ENCODE measurements at places on chromosomes 13 and 19.
A peak's percentile ranks its signal among the peaks of the same experiment; 100 is the strongest.

- DNase-seq, result no peak
Observed at GRCh38 chr13:97743938-97744337, 209.5 kb upstream of the IPO5 start.

DNA sequence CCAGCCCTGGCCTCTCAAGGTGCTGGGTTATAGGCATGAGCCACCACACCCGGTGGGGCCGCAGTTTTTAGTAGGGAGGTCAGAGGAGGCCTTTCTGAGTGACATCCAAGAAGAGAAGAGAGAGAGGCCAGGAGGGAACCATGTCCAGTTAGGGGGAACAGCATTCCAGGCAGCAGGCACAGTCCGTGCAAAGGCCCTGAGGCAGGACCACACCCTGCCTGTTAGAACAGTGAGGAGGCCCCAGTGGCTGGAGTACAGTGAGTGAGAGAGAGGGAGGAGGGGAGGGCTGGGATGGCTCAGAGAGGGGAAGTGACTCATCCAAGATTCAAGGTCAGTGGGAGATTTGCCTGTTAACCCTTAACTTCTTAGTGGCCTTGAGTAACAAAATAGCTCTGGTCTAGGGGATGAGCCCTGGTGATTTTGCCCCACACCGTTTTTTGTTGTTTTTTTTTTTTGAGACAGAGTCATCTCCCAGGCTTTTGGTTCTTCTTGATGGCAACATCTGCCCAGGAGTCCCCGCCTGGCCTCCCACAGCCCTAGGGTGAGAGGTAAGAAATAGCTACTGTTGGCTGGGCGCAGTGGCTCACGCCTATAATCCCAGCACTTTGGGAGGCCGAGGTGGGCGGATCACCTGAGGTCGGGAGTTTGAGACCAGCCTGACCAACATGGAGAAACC, 2.7 kb upstream of the PLIN3 start:
- peak; percentile 73 for DNase-seq

GRCh38 chr13:58598241-58598640, 966.7 kb downstream of the PCDH17 start:
- DNase-seq, result no peak

DNA sequence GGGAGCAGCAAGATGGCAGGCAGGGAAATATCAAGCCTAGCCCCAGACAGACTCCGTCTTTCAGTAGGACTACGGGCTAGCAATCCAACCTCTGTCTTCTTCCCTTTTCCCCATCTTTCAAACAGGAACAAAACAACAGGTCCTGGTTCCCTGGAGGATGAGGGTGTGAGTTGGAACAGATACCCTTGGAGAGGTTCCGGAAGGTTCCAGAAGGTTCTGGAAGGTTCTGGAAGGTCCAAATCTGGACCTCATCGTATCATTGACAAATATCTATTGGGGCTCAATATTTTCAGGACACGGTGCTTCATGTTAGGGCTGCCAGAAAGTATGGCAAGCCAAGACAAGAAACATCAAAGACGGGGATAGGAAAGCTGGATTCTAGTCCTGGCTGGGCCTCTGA, 28.5 kb upstream of the FEM1A start:
- DNase-seq, result no peak

GRCh38 chr13:28658539-28658795, 463 bp upstream of the POMP start:
- DNase-seq, result no peak

DNA sequence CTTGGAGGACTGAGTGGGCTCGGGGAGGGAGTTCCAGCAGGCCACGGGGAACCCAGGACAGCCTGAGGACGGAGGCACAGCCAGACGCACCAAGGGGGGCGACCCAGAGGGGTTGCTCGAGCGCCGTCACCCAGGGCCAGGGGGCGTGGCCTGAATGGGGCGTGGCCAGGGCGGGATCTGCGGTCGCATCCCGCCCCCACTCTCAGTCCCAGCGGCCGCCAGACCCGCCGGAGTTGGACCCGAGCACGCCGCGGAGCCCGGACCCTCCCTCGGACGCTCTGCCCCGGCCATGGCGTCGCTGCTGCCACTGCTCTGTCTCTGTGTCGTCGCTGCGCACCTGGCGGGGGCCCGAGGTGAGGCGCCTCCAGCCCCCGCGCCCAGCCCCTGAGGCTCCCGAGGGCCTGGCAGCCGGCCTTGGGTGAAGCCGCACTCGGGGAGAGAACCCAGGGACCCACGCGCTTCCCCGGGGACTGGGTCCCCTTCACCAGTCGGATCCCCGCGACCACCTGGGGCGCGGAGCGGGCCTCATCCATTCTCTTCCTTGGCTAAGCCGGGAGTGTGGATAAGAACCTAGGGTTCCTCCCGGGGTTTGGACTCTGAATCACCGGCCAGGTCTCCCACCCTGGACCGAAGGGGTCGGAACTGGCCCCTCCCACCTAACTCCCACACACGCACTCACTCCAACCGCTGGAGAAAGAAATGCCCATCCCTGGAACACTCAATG, at the start of gene CILP2:
TSS of gene CILP2 (plus strand) at position 205 of the 724 bp plus-strand sequence. CDS start at position 290, 85 bp downstream.
- no peak for DNase-seq

GRCh38 chr19:54541712-54542111, 31.9 kb upstream of the LILRA2 start:
- no peak for DNase-seq

GRCh38 chr13:42834946-42835345, 53.6 kb downstream of the FAM216B start:
- no peak for DNase-seq

DNA sequence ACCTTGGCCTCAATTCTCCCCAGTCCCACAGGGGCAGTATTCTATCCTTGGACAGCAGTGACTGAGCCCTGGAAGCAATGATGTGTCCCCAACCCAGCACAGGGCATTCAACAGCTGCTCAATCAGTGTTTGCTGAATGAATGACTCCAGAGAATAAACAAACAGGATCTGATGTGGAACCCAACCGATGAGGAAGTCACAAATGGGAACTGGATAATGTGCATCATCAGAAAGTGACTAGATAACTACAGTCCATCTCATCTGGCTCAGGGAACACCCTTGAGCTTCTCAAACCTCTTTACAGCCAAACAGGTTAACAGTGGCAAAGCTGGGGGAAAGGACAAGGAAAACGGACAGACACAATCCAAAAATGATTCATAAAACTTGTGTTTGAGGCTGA, 8.2 kb downstream of the SLC25A30 start:
- DNase-seq, result no peak

DNA sequence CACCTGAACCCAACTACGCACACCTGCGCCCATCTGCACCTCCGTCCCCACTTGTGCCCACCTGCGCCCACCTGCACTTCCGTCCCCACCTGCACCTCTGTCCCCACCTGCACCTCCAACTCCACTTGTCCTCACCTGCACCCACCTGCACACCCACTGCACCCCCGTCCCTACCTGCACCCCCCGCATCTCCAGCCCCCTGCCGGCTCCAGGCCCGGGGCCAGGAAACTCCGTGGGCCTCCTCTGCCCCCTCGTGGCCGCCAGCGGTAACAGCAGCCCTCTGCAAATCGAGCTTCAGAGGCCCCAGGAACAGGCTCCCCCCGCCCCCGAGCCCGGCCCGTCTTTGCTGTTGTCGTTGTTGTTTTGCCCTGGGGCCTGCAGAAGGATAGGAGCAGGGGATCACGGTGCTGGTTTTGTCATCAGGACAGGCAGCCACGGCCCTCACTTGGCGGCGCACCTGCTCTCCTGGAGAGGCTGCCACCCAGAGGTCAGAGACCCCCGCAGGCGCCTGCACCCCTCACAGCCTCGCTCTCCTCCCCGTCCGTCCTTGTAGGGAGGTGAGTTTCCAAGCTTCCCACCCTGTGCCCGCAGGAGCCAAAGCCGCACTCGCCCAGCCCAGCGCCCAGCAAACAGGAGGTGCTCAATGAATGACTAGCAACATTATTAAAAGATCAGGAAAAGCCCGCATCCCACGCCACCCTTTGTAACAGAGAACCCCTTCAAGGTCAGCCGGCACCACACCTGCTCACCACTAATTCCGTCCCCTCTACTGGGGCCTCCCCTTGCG, 65.4 kb downstream of the GNG7 start:
- peak; percentile 76 for DNase-seq

DNA sequence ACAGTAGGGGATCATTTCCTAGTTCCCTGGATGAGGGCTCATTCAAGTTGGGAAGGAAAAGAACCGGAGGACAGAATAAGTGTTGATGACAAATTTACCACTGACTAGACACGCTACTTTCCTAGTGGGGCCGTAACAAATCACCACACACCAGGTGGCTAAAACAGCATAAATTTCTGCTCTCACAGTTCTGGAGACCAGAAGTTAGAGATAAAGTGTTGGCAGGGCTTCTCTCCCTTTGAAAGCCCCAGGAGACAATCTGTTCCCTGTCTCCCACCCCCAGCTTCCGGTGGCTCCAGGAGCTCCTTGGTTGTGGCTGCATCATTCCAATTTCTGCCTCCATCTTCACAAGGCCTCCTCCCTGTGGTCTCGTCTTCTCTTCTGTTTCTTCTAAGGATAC, 65.4 kb upstream of the ARGLU1 start:
- no peak for DNase-seq

DNA sequence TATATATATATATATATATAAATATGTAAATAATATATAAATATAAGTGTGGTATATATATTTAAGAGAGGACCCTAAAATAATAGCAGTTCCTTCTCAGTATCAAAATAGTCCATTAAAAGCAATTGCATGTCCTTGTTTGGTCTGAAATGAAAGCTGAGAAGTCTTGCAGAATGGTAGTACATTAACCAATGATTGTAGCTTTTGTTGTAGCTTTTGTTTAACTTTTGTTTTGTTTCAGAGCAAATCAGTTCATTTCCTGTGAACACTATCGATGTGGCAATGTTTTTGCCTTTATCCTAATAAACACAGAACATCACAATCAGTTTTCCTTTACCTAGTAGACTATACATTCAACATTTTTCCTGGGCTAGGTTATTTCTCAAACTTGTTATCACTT, 1256.2 kb upstream of the SPRY2 start:
- DNase-seq, result no peak

- DNase-seq, result peak; percentile 79
Observed at GRCh38 chr19:9914315-9915207, 21.8 kb downstream of the OLFM2 start.

DNA sequence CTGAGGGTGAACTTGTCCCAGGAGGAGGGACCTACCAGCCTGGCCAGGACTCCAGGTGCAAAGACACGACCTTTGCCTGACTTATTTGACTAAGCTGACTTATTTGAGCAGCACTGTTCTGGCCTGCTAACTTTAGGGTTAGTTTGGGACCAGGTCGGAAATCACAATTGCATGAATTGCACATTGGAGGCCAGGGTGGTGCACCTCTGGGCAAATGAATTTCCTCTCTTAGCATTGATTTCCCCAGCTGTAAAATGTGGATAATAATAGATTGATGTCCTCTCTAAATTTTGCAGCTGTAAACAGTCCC, 1.4 kb upstream of the BST2 start:
- DNase-seq, result no peak

DNA sequence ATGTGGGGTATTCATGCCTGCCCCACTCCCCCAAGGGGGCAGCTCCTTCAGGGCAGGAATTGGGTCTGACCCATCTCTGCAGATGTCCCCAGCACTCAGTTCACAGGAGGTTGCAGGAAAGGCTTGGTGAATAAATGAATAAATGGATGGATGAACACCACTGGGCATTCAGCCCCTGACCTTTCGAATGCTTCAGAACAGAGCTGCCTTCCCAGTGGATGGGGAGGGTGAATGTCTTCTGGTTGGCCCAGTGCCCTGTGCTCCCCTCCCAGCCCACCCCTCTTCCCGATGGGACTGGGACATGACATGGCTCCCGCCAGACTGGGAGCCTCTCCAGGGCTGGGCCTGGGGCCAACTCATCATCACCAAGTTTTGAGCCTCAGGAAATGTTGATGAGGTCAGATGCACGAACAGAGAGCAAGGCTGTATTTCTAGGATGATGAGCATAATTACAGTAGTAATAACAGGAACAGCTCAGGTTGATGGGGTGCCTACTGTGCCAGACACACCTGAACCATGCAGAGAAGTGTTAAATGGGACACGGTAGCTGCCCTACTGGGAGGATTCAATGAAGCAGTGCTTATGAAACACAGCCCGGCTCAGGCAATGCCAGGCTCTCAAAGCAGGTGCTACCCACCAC, 25.7 kb downstream of the VRK3 start:
- DNase-seq, result no peak

- DNase-seq, result no peak
Observed at GRCh38 chr13:66265371-66265770, 964.8 kb downstream of the PCDH9 start.

GRCh38 chr19:49553451-49554271, 25.9 kb downstream of the RCN3 start:
- DNase-seq, result no peak

DNA sequence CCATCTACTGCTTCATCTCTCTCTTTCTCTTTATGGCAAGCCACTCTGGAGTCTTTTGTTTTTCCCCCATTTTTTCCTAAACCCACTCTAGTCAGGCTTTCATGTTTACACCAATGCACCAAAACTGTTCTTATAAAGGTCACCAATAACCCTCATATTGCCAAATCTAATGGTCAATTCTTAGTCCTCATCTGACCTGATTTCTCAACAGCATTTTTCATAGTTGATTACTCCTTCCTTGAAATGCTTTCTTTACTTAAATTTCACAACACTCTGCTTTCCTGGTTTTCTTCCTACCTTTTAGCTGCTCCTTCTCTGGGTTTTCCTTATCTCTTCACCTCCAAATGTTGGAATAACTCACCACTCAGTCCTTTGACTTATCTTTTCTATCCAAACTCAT, 47.9 kb downstream of the MICU2 start:
- DNase-seq, result no peak

DNA sequence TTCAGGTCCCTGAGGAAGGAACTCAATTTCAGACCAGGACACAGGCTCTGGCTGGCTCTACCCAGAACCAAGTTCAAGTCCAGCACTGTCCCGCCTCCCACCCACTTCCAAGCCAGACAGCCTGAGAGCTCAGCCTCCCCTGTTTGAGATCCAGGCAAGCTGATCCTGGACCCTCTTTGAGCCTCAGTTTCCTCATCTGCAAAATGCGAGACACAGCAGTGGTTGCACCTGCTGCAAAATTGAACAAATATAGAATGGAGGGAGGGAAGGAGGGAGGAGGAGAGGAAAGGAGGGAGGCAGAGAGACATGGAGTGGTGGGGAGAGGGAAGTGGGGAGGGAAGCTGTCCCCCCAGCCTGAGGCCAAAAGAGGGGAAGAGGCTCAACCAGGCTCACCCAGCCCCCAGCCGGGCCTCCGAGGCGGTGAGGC, 751 bp downstream of the TMEM221 start:
- no peak for DNase-seq

GRCh38 chr19:1237754-1238368, at the start of gene CBARP:
TSS of gene CBARP (minus strand) at chr19:1238005. CDS start at chr19:1236100, 1,905 bp downstream.
- DNase-seq, result no peak

GRCh38 chr19:39497996-39498797, 550 bp upstream of the DLL3 start:
- DNase-seq, result no peak

DNA sequence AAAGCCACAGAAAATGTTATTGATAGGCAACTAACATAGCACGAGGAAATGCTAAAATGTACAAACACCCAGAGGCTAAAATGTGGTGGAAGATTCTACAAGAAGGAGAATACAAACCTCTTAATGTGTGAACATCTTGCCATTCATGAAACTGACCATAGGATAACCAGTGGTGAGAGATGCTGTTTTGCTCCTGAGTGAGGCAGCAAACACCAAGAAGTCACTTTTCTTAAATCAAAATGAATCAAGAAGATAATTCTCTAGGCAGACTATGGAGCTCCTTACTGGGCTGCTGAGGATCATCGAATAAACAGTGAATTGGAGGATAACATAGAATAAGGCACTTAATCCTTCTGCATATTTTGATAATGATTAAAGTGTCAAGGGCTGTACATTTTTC, 375.4 kb upstream of the SLITRK6 start:
- DNase-seq, result no peak

All from CD4-positive, alpha-beta T cell treated with Interleukin-15 for 1 hour (primary cell).